Esophagus squamous epithelium (tissue), 5 donors: ENCODE measurements at places on chromosomes 16 and 17. TPM values are rescaled to one million over a fixed set of nuclear protein-coding genes. Genes with fewer than 3 reads are reported as not detected.
A peak's percentile ranks its signal among the peaks of the same experiment; 100 is the strongest.

The GAST gene
- not detected for total RNA-seq

The HOXB13 gene
- not detected for total RNA-seq

The CXCL16 gene
- total RNA-seq: 21.7 TPM

The RUNDC3A gene
- 1.1 TPM for total RNA-seq

The SHBG gene
- not detected for total RNA-seq

The NTN3 gene
- not detected for total RNA-seq

The CRYBA1 gene
- not detected for total RNA-seq

The CDRT15L2 gene
- total RNA-seq: not detected

- no peaks in the 10 kb centered on the region for H3K27me3 ChIP-seq
- no peaks in the 10 kb centered on the region for H3K36me3 ChIP-seq
- H3K27ac ChIP-seq: peak overlapping the region; percentile 91
These were observed 676 bp downstream of the CPD start for GRCh38 chr17:30379303-30379902.

DNA sequence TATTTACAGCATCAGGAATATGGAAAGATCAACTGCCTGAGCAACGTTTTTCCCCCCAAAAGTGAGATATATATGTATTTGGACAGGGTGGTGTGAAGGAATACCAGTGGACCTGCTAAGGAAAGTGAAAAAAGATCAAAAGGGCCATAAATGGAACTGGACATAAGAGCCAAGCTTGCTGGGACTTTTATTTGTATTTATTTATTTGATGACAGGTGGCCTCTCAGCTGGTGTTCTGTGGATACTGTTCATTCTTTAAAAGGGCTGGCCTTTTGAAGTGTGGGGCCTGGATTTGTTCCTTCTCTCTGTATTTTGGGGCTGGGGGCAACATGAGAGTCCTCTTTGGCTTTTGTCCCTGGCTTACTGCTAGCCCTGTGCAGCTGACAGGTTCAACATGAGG lies 306.6 kb upstream of the N4BP1 start:
- H3K27ac ChIP-seq: no peak overlapping the region
- DNase-seq: no peak
- H3K4me3 ChIP-seq: no peak overlapping the region
- H3K4me1 ChIP-seq: no peaks in the 10 kb centered on the region

- no peak overlapping the region for H3K27ac ChIP-seq
- DNase-seq: no peak
- no peak overlapping the region for H3K4me3 ChIP-seq
- H3K4me1 ChIP-seq: no peaks in the 10 kb centered on the region
- H3K36me3 ChIP-seq: no peaks in the 10 kb centered on the region
- no peaks in the 10 kb centered on the region for H3K27me3 ChIP-seq
These were observed 414.6 kb upstream of the PSMD7 start for GRCh38 chr16:73882033-73882432.

DNA sequence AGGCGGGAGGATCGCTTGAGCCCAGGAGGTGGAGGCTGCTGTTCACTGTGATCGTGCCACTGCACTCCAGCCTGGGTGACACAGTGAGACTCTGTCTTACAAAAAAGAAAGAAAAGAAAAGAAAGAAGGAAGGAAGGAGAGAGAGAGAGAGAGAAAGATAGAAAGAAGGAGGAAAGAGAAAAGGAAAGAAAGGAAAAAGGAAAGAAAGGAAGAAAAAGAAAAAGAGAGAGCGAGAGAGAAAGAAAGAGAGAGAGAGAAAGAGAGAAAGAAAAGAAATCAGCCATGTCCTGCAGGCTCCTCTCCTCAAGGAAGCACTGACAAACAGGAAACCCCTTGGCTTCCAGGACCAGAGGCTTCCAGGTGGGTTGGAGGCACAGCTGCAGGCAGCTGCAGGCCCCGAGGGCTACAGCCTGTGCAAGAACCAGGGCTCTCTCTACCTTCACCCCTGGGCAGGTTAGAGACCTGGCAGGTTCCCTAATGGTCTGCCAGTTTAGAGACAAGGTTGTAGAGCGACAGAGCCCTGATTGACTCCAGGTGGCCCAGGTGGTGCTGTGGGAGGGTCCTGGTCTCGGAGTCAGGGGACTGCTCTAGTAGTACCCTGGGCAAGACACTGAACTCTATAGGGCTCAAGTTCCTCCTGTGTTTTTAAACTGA lies 53.8 kb downstream of the PECAM1 start:
- no peak for DNase-seq
- peaks cover 40% of the 10 kb centered on the region for H3K4me1 ChIP-seq
- H3K36me3 ChIP-seq: no peaks in the 10 kb centered on the region
- no peak overlapping the region for H3K27ac ChIP-seq

DNA sequence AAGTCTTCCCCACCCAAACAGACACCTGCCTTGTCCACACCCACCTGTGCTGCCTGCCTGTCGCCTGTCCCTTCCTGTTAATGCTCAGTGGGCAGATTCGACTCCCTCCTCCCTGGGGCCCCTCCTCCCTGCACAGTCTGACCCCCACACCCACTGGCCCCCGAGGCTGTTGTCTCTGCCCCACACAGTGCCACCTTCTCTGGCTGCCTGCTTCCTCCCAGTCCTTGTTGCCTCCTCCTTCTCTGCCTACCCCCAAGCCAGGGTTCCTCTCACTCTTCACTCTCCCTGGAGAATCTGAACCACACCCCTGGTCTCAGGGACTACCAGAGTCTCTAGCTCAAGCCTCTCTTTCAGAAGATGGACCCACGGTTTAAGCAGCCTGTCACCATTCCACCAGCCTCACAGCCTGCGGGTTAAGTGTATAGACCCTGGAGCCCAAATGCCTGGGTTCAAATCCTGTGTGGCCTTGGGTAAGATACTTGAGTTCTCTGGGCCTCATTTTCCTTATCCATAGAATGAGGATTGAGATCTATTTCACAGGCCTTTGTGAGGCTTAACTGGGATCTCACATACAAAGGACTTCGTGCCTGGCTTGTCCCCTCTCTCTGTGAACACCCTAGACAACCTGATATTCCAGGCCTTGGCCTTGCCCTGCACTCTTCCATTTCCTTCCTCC lies 3.8 kb upstream of the ARHGAP23 start:
- DNase-seq: no peak
- H3K36me3 ChIP-seq: no peaks in the 10 kb centered on the region
- peak overlapping the region; percentile 82 for H3K27ac ChIP-seq
- no peaks in the 10 kb centered on the region for H3K27me3 ChIP-seq
- peaks cover 51% of the 10 kb centered on the region for H3K4me1 ChIP-seq
- H3K4me3 ChIP-seq: no peak overlapping the region

DNA sequence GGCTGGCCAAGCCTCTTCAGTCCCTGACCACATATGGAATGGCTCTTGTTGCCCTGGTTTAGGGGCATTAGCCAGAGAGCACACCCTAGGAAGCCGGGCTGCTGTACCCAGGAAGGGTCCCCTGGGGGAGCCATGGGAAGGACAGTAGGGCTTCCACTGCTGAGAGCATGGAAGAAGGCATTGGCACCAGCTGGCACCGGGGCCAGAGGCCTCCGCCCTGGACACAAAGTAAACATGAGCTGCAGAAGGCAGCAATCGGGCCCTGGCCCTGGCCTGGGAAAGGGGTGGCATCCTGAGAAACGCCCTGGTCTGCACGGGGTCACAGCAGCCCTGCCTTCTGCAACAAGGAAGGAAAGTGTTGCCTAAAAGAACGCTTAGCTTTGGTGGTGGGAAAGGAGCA lies 49.4 kb downstream of the VAC14 start:
- no peak for DNase-seq
- H3K27ac ChIP-seq: peak overlapping the region; percentile 54
- H3K27me3 ChIP-seq: no peaks in the 10 kb centered on the region
- peaks cover 100% of the 10 kb centered on the region for H3K4me1 ChIP-seq

DNA sequence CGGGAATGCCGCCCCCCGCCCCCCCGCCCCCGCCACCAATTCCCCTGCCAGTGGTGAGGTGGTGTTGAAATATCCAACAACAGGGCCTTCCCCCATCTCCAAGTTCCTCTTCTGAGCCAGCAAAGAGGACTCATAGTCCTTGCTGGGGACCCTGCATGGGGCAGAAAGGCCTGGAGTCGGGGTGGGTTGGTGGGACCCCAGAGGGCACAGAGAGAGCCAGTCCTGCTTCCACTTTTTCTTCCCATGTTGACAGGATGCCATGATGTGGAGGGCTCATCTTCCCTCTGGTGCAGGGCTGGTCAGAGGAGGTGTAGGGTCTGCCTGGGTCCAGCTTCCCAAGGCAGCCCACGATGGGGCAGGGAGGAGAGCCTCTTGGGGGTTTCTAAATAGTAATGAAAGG lies 49.0 kb upstream of the PIK3R6 start:
- no peaks in the 10 kb centered on the region for H3K4me1 ChIP-seq
- H3K36me3 ChIP-seq: no peaks in the 10 kb centered on the region
- no peak for DNase-seq
- H3K27ac ChIP-seq: no peak overlapping the region

DNA sequence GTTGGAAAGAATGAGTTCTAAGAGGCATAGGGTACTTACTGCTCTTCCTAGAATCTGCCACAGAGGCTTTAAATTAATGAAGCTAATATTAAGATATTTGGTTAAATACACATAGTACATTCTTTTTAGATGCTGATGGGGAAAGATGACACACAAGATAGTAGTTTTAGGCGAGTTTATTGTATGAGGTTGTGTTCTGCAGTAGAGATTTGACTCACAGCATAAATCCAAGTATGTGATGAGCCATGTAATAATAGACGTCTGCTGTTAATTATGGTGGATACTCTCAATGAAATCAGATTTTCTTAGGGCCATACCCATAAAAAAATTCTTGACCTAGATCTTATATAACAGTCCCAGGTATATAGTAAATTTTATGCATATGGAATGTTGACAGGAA lies 8.0 kb downstream of the TNRC6C start:
- no peak for DNase-seq
- peaks cover 56% of the 10 kb centered on the region for H3K4me1 ChIP-seq
- no peak overlapping the region for H3K27ac ChIP-seq
- H3K36me3 ChIP-seq: no peaks in the 10 kb centered on the region
- H3K27me3 ChIP-seq: no peaks in the 10 kb centered on the region

DNA sequence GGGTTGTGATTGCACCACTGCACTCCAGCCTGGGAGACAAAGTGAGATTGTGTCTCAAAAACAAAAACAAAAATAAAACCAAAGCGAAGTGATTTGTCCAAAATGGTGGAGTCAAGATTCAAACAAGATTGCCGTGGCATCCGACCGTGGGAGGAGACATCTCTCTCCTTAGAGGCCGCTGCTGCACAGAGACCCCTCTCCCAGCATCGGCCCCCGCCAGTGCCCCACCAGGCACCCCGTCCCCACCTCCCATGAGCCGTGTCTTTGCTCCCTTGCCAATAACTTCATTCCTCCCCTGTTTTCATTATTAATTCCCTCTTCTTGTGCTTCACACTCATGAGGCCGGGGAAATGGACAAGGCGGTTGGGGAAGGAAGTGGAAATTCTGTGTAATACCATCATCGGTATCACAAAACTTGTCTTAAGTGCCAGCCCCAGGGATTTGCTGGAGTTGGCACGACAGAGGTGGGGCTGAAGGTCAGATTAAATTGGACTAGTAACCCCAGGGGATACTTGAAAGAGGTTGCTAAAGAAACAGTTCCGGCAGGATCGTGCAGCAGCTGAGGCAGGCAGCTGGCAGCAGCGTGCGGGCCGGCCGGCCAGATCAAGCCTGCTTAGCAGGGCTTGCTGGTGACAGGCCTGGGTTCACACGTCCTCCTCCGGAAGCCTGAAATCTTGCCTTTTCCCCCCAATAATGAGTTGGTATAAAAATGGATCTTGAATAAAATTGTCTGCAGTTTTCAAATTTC lies 66.8 kb downstream of the RTN4RL1 start:
- H3K27me3 ChIP-seq: no peaks in the 10 kb centered on the region
- no peaks in the 10 kb centered on the region for H3K36me3 ChIP-seq
- no peaks in the 10 kb centered on the region for H3K4me1 ChIP-seq
- no peak overlapping the region for H3K4me3 ChIP-seq
- no peak for DNase-seq

DNA sequence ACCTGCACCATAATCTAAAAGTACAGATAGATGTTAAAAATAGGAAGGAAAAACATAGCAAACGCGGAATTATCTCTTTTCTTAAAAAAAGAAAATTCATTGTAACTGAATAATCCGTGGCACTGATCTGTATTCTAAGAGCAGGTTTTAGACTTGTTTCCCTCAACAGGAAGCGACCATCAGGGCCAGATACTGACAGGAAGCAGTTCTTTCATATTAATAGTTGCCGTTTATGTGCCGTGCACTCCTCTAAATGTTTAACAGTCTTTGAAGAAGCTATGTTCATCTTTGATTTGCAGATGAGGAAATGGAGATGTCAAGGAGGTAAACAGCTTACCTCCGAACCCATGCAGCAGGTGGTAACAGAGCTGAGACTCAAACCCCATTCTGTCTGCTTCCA lies 23.6 kb downstream of the DYNLRB2 start:
- H3K27ac ChIP-seq: no peak overlapping the region
- no peak for DNase-seq
- H3K27me3 ChIP-seq: no peaks in the 10 kb centered on the region
- no peaks in the 10 kb centered on the region for H3K36me3 ChIP-seq
- no peak overlapping the region for H3K4me3 ChIP-seq

GRCh38 chr16:20610892-20611349 lies 34.8 kb upstream of the ACSM2B start:
- H3K36me3 ChIP-seq: no peaks in the 10 kb centered on the region
- H3K27ac ChIP-seq: peak overlapping the region; percentile 15
- H3K4me3 ChIP-seq: no peak overlapping the region
- H3K4me1 ChIP-seq: no peaks in the 10 kb centered on the region

GRCh38 chr16:31412750-31413149 lies 15.4 kb downstream of the COX6A2 start:
- no peak for DNase-seq
- no peaks in the 10 kb centered on the region for H3K27me3 ChIP-seq
- no peaks in the 10 kb centered on the region for H3K4me1 ChIP-seq
- H3K27ac ChIP-seq: no peak overlapping the region
- H3K36me3 ChIP-seq: no peaks in the 10 kb centered on the region

DNA sequence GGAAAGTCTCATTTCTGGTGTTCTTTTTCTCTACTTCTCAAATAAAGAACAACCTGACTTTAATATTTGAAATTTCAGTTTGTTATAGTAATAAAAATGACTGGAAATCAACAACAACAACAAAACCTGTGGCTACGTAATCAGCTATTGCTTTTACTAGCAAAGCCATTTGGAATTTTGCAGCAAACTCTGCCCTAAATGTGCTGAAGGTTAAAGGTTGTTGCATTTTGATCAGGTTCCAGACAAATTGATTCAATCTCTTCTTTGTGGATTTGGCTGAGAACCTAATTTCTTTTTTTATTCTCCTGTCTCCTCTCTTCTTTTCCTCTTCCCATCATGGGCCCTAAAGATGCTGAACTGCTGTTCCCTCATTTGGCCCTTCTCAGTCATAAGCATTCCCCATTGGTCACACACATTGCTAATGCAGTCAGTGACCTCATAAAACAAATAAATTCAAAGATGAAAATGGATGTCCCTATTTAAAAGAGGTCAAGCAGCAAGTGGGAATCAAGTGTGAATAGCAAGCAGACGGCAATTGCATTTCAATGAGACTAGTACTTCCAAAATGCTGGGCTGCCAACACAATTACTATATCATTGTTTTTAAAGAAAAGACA lies 795.1 kb upstream of the CDH8 start:
- H3K27ac ChIP-seq: no peak overlapping the region
- H3K27me3 ChIP-seq: no peaks in the 10 kb centered on the region
- DNase-seq: no peak
- no peaks in the 10 kb centered on the region for H3K36me3 ChIP-seq
